Keratinocyte (primary cell): ENCODE measurements at places on chromosomes 1 and 21.
A peak's percentile ranks its signal among the peaks of the same experiment; 100 is the strongest.

DNA sequence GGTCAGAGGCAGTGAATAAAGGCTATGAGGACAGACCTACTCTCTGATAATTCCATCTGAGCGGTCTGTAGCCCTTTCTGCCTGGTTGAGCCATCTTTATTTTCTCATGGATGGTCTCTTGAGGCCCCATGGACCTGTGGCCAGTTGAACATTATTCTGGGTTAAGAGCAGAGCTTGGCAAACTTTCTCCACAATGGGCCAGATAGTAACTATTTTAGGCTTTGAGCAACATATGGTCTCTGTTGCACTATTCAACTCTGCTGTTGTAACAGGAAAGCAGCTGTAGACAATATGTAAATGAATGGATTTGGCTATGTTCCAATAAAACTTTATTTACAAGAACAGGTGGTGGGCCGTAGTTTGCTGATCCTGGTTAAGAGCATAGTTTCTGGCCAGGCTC lies 62.7 kb downstream of the KAZN start:
- DNase-seq: no peak

- DNase-seq: no peak
Measured at GRCh38 chr21:42651515-42652401, 1.7 kb upstream of the PDE9A start.

- DNase-seq: no peak
Measured at GRCh38 chr1:236457775-236458174, 63.7 kb downstream of the EDARADD start.

GRCh38 chr1:234315091-234315541 lies 58.1 kb upstream of the COA6 start:
- peak; percentile 82 for DNase-seq

- no peak for DNase-seq
Measured at GRCh38 chr1:109492779-109493178, 1.1 kb upstream of the CYB561D1 start.

DNA sequence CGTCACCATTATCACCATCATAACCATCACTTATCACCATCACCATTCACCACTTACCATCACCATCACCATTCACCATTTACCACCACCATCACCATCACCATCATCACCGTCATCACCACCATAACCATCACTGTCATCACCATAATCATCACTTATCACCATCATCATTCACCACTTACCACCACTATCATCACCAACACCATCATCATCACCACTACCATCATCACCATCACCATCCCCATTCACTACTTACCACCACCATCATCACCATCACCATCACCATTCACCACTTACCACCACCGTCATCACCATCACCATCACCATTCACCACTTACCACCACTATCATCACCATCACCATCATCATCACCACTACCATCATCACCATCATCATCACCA lies 151.8 kb downstream of the CAMTA1 start:
- DNase-seq: no peak

GRCh38 chr1:100622966-100623762 lies 85.2 kb downstream of the GPR88 start:
- DNase-seq: no peak
